ENCODE measurements at places on chromosomes 3 and 15.

- DNase-seq, result peak; percentile 5
Observed at GRCh38 chr15:65595960-65596359, 15.0 kb downstream of the INTS14 start.

DNA sequence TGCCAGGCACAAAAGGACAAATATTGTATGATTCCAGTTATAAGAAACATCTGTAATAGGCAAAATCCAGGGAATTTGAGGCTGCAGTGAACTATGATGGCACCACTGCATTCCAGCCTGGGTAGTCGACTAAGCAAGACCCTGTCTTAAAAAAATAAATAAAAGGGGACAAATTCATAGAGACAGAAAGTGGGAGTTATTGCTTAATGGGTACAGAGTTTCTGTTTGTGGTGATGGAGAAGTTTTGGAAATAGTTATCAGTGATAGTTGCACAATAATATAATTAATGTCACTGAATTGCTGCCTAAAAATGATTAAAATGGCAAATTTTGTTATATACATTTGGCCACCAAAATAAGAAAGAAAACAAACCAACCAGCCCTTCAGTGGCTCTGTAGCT lies 27.6 kb upstream of the CNBP start:
- no peak for DNase-seq

GRCh38 chr3:154844863-154845262 lies 235.3 kb upstream of the MME start:
- no peak for DNase-seq

DNA sequence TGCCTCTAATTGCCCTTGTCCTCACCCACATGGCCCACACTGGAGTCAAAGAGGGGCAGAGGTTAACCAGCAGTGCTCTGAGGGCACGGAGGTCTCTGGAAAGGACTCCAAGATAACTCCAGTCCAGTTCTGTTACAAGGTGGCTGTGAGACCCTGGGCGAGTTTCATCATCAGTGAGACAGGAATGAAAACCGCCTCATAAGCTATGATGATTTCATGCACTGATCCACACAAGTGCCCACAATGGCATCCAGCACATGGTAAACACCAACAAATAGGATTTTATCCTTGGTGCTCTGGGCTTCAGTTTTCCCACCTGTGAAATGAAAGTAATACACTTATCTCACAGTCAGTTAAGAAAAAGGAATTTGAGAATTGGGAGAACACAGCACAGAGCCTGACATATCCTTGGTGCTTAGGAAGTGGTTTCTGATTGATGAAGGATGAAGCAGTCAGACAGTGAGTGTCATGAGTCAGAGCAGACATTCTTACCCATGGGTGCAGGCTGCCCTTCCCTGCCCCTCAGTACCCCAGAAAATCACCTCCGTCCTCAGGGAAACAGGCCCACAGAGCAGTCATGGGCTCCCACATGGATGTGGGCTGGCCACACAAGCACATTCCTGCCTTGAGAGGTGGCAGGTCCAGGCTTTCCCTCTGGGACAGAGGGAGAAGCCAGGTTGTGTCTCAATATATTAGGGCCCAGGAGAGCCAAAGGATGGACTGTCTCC lies 48.4 kb downstream of the DAPK2 start:
- no peak for DNase-seq

GRCh38 chr3:14203521-14204079 lies 25.0 kb downstream of the LSM3 start:
- DNase-seq, result peak; percentile 67

DNA sequence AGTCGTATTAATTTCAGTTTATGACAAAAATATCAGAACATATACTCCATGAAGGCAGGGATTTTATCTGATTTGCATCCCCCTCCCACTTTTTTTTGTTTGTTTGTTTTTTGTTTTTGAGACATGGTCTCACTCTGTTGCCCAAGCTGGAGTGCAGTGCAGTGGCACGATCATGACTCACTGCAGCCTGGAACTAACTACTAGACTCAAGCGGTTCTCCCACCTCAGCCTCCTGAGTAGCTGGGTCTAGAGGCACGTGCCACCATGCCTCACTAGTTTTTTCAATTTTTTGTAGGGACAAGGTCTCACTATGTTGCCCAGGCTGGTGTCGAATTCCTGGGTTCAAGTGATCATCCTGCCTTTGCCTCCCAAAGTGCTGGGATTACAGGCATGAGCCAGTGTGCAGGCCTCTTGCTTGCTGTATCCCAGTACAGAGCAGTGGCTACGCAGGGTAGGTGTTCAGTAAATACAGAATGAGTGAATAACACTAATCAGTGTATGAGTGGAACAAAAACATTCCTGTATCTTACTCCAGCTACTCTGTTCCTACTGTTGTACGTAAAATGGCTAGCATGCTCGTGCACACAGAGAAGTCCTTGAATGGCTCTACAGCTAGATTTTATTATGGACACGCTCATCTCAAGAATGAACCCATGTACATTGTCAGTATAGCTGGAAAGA lies 272.4 kb downstream of the FOXP1 start:
- no peak for DNase-seq

DNA sequence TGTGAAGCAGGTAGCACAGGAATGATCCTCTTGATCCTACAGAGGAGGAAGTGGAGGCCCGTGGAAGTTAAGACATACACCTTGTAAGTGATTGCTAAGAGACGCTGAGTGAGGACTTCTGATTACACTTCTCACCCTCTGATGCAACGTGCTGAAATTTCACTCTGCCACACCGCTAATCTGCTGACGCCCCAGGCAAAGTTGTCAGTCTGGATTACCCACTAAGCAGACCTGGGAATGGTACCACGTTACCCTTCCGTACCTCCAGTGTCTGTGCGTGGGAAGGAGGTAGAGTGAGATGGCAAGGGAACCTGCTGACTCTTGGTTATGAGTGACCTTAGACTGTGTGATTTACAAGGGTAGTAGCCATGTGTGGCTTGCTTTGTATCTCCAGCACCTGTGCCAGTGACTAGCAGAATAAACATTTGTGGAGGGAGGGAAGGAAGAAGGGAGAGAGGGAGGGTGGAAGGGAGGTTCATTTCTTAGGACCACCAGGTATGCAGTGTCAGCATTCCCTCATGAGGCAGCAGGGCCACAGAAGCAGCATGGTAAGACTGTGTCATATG lies 115.0 kb downstream of the ALDH1A2 start:
- DNase-seq, result no peak

- DNase-seq, result peak; percentile 6
Observed at GRCh38 chr3:132378846-132379245, 38.5 kb upstream of the DNAJC13 start.

DNA sequence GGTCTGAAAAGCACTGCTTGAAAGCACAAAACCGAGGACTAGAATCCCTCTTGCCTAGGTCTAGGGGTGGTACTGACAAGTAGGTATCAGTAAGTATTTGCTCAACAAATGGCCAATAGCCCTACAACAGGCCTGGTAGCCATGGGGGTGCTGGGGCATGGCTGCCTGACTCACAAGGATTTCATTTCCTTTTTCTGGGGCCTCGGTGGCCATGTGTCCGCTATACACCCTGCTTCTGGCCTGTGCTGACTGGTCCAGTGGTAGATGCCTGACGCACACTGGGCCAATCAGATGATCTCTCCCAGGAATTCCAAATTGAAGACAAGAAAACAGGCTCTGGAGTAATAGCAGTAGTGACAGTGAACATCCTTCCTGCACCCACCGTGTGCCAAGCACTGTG lies 29.4 kb downstream of the MELTF start:
- no peak for DNase-seq

- peak; percentile 48 for DNase-seq
Observed at GRCh38 chr3:50542177-50543034, 25.1 kb downstream of the C3orf18 start.

DNA sequence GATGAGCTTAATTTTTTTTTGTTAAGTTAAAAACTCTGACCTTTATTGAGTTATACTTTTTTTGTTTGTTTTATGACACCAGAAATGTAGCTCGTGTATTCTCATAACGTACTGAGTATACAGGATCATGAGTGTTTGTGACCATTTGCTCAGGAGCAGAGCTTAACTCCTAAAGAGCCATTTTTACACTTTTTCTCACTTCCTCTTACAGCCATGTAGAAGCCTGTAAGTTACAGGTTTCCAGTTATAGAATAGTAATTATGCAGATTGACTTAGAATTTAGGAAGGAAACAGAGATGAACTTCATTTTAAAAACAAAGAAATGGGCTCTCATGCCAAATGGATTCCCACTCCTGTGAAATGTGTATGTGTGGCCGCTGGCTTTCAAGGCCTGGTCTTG lies 151.7 kb downstream of the MCTP2 start:
- no peak for DNase-seq

- no peak for DNase-seq
Observed at GRCh38 chr3:154125378-154126030, 4.3 kb downstream of the ARHGEF26 start.

DNA sequence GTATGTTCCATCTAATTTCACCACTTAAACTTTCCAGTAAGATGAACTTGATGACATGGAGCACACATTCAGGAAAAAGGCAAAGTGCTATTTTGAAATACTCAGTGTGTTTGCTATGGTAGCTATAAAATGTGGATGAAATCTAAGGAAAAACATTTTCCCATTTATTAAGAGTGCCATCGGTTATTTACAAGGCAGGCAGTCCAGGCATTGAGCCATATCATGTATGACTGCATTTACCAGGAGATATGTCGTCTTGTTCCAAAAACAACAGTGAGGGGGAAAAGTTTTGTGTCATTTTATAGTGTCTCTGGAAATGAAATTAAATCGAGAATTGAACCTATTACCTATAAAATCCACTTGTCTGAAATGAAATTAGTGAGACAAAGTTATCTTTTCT lies 13.7 kb downstream of the ANXA2 start:
- DNase-seq, result no peak

- DNase-seq, result peak; percentile 60
Observed at GRCh38 chr15:50182219-50183013, 420 bp downstream of the SLC27A2 start.

- no peak for DNase-seq
Observed at GRCh38 chr3:189360291-189360690, 188.5 kb downstream of the TPRG1 start.

GRCh38 chr3:25594007-25594502 lies 70.7 kb downstream of the TOP2B start:
- DNase-seq, result no peak

All from NCI-H510A treated with DMSO at 0.1 percent for 48 hours (cell line).